ENCODE measurements at places on chromosomes 3 and 15.

- DNase-seq = no peak
These were observed 1092.5 kb upstream of the EPHA6 start for GRCh38 chr3:95721938-95722337.

DNA sequence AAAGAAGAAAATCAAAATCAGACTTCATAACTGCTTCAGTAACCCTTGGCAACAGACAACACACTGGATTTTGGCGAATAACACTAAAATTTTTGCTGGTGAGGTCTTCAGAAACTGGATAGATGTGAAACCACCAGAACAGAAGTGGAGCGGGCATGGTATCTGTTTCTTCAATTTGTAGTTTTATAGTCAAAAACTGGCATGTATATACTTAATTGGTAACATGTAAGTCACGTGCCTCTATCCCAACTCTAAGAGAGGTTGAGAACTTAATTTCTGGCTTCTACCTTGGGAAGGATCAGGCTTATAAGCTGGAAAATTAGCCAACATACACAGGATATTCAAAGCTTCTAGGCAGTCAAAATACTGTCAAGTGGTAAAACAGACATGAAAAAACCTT lies 172.6 kb upstream of the CHL1 start:
- DNase-seq = peak; percentile 42

GRCh38 chr3:29465836-29466235 lies 185.0 kb downstream of the RBMS3 start:
- DNase-seq = no peak

DNA sequence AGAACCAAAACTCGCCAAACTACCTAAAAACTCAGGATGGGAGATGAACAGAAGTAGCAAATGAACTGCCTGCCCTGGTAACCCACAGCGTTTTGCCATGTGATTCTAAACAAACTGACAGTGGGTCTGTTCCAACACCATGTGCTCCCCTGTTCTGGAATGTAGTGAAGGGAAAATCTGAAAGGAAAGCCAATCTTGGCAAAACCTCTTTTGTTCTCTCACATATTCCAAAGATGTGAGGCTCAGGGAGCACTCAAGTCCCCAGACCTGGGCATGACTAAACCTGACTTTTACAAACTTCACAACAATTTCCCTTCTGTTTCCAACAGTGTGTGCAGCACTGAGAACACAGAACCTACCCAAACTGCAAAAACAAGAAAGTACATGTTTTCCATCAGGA lies 116.1 kb downstream of the IMPG2 start:
- DNase-seq = peak; percentile 42

DNA sequence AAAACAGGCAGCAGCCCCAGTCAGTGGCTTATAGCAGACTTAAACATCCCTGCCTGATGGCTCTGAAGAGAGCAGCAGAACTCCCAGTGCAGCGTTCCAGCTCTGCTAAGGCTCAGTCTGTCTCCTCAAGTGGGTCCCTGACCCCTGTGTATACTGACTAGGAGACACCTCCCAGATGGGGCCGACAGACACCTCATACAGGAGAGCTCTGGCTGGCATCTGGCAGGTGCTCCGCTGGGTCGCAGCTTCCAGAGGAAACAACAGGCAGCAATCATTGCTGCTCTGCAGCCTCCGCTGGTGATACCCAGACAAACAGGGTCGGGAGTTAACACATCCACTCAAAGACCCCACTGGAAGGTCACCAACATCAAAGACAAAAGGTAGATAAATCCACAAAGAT lies 93.5 kb downstream of the RFX7 start:
- no peak for DNase-seq

GRCh38 chr3:172188511-172188910 lies 149.1 kb downstream of the FNDC3B start:
- no peak for DNase-seq

- DNase-seq = no peak
These were observed 96.2 kb upstream of the ARHGEF26 start for GRCh38 chr3:154025007-154025406.

- no peak for DNase-seq
These were observed 45.7 kb upstream of the PTX3 start for GRCh38 chr3:157390713-157391515.

DNA sequence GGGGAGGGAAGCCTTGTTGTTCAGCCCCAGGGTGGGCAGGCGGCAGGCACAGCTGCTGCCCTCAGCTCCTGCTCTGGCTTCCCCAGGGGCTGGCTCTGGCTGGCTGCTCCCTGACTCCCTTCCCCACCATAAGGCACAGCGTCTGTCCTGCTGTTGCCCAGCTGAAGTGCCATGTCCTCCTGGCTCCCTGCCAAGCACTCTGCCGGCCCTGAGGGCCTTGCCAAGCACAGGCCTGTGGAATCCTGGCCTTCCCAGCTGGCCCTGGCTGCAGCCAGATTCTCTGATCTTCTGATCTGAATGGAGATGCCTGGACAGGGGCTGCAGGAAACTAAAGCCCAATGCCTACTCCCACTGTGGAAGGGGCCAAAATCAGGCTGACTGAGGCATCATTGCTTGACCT lies 1.1 kb downstream of the IQCF6 start:
- peak; percentile 61 for DNase-seq

DNA sequence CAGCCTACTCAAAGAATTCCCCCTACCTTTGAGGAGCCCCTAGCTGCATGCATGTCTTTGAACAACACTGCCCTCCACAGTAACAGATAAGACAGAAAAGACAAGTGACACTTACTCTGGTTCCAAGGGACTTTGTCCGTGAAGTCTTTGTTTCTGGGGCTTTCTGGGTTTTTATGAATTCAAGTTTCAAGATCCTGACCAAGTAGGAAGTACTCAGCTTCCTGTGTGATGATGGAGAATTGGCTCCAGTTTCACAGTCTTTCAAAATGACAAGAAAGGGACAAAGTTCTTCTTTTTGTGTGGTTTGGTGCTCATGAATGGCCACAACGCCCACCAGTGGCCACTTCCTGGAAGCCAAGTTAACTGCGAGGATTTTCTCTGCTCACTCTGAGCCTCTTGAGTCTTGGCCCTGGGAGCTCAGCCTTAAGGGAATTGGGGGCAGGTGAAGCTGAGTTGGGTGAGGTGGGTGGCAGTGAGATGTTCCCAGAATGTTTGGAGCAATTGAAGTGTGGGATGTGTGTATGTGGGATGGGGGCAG lies at the start of gene CCR1:
Gene CCR1 (minus strand): TSS at position 147 of the 538 bp plus-strand sequence. CDS start 4,000 bp downstream, outside the sequence.
- DNase-seq = peak; percentile 34

GRCh38 chr15:41893422-41894250 lies at the start of gene SPTBN5:
Gene SPTBN5, minus strand, starts transcription at chr15:41894053. Its CDS starts 556 bp downstream, at chr15:41893497.
- DNase-seq = no peak

DNA sequence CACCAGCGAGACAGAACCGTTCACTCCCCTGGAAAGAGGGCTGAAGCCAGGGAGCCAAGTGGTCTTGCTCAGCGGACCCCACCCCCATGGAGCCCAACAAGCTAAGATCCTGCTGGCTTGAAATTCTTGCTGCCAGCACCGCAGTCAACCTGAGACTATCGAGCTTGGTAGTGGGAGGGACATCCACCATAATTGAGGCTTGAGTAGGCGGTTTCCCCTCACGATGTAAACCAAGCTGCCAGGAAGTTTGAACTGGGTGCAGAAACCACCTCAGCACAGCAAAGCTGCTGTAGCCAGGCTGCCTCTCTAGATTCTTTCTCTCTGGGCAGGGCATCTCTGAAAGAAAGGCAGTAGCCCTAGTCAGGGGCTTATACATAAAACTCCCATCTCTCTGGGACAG lies 151.0 kb downstream of the MBNL1 start:
- DNase-seq = no peak

GRCh38 chr3:88105325-88105724 lies 44.4 kb upstream of the C3orf38 start:
- no peak for DNase-seq

GRCh38 chr3:111675846-111676210 lies 80.7 kb upstream of the ZBED2 start:
- DNase-seq = no peak

- DNase-seq = no peak
These were observed 449.1 kb downstream of the IL5RA start for GRCh38 chr3:2661078-2661477.

DNA sequence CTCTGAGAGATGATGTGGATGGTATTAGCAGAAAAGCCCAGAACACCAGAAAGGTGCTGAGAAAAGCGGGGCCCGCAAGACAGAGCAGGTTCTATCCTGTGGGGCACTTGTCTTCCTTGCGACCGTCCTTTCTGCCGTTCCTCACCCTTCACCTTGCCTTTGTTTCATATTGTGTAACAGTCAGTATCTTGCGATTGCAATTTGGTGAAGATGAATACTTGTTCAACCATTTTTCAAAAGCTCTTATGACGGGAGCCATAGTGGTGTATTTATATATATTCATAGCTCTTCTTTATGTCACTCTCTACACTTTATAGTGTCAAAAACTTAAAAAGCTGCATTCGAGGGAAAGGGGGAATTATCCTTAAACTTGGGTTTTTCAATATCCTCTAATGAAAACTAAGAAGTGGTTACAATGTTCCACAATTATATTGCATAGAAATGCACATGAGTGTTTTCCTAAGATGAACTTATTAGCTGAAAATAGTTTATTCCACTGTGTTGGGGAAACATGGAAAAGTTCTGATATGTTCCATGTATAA lies 797 bp downstream of the MAP3K13 start:
- DNase-seq = no peak

GRCh38 chr15:63879211-63879610 lies 45.5 kb upstream of the HERC1 start:
- DNase-seq = no peak

GRCh38 chr15:78718837-78719236 lies 77.8 kb upstream of the CHRNB4 start:
- no peak for DNase-seq

GRCh38 chr3:123493912-123494311 lies 45.0 kb upstream of the ADCY5 start:
- DNase-seq = no peak

GRCh38 chr3:171649911-171650592 lies 160.2 kb downstream of the PLD1 start:
- no peak for DNase-seq

DNA sequence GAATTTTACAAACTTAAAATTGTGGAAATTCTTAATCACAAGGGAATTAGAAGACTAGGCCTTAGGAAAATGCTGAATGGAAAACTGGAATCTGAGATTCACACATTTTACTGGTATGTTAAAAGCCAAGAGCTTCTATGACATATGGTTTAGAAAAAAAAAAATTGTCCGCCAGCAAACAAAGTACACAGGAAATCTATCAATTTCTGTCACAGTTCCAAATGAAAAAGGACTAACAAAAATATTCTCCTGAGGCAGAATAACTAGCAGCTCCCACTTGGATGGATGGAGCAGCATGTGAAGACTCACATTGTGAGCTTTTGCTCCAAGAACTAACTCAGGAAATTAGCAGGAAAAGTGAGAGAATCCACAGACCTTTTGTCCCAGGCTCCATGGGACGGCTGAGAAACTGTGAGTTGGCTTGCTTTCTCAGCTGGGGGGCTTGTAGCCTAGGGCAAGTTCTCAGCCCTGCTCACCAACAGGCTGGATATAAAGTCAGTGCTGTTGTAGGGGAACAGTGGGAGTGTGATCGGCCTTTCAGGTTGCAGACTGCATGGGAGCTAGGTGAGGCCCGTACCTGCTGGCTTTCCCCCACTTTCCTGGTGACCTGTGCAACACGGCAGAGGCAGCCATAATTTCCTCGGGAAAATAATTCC lies 731.1 kb upstream of the SGO1 start:
- DNase-seq = no peak

DNA sequence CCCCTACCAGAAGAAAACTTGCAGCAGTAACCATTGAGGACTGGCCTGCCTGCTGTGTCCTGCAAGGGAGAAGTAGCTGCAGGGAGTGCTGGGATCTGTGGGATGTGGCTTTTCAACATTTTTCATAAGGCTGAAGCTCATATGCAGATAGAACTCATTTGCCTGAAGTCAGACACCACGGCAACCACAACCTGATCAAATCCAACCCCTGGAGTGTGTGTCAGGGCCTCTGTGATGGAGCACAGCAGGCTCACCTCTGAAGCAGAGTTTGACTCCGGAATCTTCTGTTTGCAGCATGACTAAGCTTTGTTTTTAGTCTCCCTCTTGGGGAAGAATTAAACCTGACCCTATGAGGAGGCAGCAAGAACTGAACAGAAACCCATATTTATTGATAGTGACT lies 508.7 kb downstream of the AGBL1 start:
- no peak for DNase-seq

DNA sequence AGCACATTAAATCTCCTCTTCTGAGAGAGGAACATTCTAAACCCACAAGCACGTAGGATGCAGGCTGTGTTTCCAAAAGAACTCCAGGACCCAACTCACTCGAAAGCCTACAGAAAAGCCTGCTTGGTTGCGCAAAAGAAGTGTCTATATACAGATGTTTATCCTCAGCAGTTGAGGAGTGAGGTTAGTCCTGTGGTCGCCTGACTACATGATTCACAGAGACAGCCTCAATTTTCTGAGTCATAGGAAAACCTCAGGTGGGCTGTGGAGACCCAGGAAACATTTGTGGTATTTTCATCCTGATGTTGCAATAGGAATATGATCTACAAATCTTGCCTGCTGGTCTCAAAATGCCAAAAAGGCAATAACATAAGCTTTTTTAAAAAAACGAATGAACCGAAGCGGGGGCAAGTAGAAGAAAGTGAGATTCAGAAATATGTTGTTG lies 183.8 kb upstream of the THRB start:
- peak; percentile 25 for DNase-seq

DNA sequence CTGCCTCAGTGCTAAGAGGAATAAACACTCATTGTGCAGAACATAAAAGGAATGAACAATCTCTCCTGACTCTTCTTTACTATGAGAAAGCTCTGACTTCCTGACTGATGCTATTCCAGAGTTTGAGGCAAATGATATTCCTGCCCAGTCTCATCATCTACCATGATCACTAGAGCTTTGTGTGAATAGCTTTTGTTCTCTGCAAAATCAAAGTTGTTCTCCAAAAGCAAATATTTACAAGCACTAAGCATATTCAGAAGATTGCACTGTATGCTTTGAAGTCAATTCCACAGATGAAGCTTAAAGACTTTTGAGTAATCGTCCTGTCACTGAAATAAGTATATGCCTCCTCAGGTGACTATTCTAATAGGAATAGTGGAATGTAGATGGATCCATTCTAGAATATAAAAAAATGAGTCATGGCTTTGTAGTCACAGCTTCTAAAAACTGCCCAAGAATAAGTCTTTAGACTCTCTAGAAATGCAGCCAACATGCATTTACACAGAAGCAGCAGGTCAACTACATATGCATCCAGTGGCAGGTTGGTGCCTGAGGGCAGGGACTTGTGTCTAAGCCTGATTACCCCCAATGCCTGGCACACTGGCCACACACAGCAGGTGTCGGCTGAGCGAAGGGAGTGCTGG lies 34.6 kb downstream of the TNFAIP8L3 start:
- no peak for DNase-seq

DNA sequence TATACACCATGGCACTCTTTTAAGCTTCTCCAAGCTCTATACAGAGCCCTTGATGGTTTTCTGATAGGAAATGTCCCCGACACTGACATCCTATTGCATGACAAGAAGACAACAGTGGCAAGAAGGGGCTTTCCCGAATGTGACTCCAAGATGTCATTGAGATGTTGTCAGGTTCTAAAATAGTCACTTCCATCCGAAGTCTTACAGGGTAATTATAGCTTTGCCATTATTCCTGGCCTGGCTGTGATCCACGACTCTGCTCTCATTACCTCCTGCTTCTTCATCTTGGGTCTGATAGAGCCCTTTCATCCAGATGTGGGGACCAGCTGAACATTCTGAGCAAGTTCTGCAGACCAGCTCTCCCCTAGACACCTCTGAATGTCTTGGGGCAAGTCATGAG lies 40.6 kb upstream of the ADAMTS9 start:
- peak; percentile 26 for DNase-seq

GRCh38 chr3:127042634-127043033 lies 59.7 kb downstream of the PLXNA1 start:
- peak; percentile 18 for DNase-seq

- DNase-seq = no peak
These were observed 186.8 kb downstream of the CPNE4 start for GRCh38 chr3:131847966-131848510.

All from right hindlimb (tissue), 1 donor.